ENCODE measurements at places on chromosomes 11 and 22. TPM values are rescaled to one million over a fixed set of nuclear protein-coding genes. Genes with fewer than 3 reads are reported as not detected.

YPEL1 gene
- 18.5 TPM for polyA plus RNA-seq

OR4D5 gene
- not detected for polyA plus RNA-seq

MYO7A gene
- polyA plus RNA-seq, result 2.7 TPM

TMEM151A gene
- polyA plus RNA-seq, result not detected

DNA sequence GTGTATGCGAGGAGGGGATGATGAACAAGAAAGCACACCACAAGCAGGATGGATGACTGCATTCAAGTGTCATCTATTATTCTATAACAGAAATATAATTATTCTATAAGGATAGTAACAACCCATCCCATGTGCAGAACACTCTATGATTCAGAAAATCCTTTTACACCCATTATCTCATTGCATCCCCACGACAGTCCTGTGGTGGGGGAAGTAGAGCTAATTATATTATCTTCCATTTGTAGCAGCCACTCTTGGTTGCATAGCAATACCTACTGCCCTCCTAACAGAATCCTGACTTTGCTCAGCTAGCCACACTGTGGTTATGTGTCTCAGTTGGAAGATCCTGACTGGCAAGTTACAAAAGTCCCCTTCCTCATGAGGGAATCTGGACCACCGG lies 406.5 kb upstream of the NARS2 start:
- DNase-seq, result no peak

DNA sequence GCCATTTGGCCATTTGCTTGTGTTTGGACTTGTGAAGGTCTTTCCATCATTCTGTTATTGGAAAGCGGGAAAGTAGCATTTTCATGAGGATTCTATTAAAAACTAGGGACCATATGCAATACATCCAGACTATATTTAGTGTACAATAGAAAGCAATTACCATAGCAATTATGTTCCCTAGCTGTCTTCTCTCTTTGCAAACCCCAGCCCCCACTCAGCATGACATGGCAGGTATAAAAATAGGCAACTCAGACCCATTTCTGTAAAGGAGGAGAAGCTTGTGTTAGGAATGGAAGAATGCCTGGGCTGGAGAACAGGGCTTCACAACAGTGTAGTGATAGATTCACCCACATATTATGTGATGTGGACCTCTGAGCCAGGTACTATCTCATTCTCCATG lies 12.4 kb downstream of the OR51B6 start:
- DNase-seq, result no peak

DNA sequence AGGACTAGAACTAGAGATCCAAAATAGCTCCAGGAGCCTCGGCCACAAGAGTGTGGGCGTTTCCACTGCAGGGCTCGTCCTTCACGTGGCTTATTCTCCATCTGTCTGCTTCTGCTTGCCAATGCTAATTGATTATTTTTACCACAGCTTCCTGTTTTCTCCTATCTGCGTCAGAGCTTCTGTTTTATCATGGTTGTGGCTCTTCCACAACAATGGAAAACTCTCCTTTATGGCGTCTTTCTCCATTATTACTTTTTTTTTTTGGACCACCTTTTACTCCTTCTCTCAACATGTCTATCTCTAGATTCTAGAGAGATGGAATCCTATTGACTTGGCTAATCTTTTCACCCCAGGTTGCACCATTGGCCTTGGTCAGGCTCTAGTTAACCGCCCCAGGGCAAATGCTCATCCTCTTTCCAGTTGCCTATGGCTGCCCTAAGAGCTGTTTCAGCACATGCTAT lies 25.9 kb downstream of the CAT start:
- no peak for DNase-seq
